Stimulated activated CD8-positive, alpha-beta memory T cell treated with anti-CD3 and anti-CD28 coated beads, Interleukin-7, amount 100 ng/mL, for 1 hour (primary cell): ENCODE measurements at places on chromosomes 3 and 15.

GRCh38 chr3:95474338-95474737 lies 1340.1 kb upstream of the EPHA6 start:
- no peak for DNase-seq

- no peak for DNase-seq
These were observed 714.1 kb downstream of the NAALADL2 start for GRCh38 chr3:175573226-175573625.

DNA sequence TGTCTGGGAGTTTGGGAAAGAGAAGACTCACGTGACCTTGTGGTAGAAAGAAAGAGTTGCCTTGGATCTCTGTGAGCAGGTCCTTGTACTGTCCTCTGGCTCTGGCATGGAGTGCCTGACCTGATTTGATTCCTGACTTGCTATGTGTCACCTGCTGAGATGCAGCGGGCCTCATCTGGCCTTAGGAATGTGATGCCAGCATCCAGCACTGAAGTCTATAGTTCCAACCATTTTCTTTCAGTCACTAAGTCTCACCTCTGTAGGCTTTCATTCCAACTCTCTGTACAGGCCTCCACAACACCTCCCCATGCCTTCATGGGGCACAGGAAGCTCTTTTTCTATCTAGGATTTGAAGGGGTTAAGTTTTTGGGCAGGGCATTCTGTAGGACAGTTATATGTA lies 12.1 kb upstream of the OXSR1 start:
- DNase-seq, result no peak

GRCh38 chr3:105458518-105459215 lies 92.0 kb downstream of the ALCAM start:
- DNase-seq, result no peak

- no peak for DNase-seq
These were observed 88.1 kb downstream of the MEX3B start for GRCh38 chr15:81957698-81958097.

- DNase-seq, result no peak
These were observed 15.9 kb downstream of the CD200R1 start for GRCh38 chr3:112958811-112959560.

DNA sequence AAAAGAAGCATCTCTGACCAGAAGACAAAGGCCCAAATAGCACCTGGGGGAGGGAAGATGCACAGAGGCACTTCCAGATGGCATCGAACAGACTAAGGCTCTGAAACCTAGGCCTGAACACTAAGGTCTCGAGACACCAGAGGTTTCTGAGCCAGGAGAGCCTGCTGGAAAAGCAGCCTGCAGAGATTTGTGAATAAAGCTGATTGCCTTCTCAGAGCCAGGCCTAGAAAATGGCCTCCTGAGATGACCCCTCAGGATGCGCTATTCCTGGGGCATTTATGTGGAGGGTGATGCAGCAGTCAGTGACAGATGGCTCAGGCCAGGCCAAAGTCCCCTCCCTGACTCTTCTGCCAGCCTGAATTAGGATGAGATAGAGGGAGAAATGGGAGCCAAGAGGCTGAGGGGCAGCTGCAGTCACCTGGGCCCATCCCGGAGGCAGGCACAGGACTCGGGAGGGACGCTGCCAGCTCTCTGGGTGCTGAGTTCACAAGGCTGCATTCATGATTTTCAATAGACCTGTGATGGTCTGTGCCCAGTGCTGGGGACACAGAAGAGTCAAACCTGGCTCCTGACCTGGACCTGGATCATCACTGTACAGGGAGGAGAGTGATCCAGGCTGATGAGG lies 6.9 kb downstream of the PRSS50 start:
- DNase-seq, result no peak

- no peak for DNase-seq
These were observed 252.7 kb downstream of the EPHA3 start for GRCh38 chr3:89360156-89360555.

GRCh38 chr15:95644100-95644875 lies 686.2 kb upstream of the NR2F2 start:
- DNase-seq, result no peak

GRCh38 chr15:63530235-63530634 lies 25.8 kb downstream of the USP3 start:
- no peak for DNase-seq

DNA sequence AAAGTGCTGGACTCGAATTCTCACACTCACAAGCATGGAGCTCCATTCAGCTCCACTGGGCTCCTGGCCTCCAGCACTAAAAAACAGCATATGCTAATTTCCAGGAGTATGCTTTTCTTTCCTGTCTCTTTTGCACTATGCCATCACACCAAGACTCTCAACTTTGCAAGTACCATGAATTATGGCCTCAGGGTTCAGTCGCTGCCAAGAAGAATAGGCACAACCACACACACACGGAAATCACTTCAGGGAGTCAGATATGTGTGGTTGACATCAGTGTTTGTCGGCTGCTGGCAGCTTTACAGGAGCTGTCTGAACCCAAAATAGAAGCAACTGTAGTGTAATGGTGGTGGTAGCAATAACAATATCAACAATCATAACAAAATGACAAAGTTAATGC lies 305.0 kb upstream of the SLCO3A1 start:
- DNase-seq, result no peak

DNA sequence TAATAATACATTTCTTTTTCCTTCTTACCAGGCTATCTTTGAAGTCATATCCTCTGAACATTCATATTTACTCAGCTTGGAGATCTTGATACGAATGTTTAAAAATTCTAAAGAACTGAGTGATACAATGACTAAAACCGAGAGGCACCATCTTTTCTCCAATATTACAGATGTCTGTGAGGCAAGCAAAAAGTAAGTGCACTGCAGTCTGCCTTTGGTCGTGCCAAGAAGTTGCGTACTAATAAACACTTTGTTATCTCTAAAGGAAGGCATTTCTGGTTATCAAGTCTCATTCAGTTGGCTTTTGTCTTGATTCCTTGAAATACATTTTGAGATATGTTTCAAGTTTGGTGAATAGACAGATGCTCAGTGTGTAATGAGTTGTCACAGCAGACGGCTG lies 31.6 kb downstream of the ARHGEF26 start:
- DNase-seq, result no peak

DNA sequence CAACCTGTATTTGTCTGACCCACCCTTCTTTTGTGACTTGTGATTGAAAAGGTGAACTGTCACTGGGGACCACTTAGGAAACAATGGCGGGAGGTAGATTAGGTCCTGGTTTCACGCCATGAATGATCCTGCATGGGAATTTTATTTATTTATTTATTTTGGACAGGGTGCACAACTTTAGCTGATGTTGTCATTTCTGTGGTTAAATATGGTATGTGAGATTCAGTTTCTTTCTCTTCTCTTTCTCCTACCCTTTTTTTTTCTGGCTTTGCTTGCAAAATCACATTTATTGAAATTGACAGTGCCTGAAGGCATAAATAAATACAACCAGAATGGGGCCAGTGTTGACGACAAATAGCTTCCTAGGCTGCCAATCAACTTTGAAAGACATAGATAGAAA lies 18.0 kb upstream of the HTR3E start:
- DNase-seq, result no peak

DNA sequence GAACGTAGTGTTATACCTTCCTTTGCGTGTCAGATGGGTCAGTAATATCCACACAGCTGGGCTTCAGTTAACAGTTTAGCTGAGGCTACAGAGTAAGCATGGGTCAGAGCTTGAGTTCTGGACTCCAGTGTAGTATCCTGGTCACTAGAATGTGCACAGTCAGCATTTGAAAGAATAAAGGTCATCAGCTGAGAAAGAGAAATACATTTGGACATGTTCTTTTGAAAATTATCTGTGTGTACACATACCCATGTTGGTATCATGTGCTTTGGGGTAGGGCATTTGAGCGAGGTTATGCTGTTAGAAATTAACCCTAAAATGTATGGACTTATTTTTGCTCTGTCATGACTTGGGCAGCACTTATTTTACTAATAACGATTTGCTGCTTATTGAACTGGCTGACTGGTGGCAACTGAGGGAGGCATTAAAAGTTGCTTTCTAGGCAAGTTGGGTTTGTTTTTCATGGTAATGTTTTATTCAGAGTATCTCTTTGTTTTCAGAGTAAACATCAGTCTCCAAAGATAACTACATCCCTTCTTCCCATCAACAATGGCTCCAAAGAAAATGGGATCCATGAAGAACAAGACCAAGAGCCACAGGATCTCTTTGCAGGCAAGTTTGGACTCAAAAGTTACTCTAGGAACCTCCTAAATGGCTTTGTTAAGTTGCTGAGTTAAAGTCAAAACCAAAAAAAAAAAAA lies 16.4 kb downstream of the SNX1 start:
- no peak for DNase-seq

GRCh38 chr15:65323071-65323511 lies 18.6 kb downstream of the RNU5B-1 start:
- no peak for DNase-seq

DNA sequence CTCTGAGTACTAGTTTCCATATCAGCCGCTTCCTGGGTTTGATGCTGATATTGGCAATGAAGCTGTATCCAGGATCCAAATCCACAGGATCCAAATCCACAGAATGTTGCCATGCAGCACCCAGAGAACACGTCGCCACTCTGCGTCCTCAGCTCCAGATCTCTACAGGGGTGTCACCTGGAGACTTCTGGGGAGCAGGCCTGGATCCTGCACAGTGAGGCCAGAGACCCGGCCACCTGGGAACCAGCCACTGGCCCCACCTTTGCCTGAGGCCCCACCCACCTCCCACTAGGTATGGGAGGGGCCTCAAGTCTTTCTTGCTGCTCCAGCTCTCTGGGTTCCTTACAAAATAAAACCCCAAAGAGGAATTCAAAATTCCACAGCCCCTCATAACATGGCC lies 123.9 kb downstream of the LRRK1 start:
- no peak for DNase-seq

- no peak for DNase-seq
These were observed 40.3 kb downstream of the CHL1 start for GRCh38 chr3:236881-237280.

GRCh38 chr3:37930495-37930894 lies 60.1 kb upstream of the VILL start:
- no peak for DNase-seq

DNA sequence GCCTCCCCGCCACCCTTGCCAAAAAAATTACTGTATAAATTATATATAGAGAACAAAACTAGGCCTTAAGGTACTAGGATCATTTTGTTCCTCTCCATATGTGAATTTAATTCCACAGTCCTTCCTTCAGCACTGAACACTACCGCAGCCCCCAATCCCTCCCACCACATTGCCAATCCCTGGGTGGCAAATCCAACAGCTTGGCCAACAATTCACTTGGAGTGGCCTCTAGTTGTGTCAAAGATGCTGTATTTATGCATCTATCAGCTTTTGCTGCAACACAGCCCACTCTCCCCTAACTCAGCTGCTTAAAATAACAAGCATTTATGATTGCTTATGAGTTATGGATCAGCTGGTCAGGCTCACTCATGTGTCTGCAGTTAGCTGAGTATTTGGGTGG lies 18.6 kb downstream of the GPD1L start:
- DNase-seq, result no peak

- no peak for DNase-seq
These were observed 581.3 kb downstream of the UNC13C start for GRCh38 chr15:54559405-54560069.

- no peak for DNase-seq
These were observed 111.0 kb upstream of the STRIT1 start for GRCh38 chr3:155404486-155404885.

DNA sequence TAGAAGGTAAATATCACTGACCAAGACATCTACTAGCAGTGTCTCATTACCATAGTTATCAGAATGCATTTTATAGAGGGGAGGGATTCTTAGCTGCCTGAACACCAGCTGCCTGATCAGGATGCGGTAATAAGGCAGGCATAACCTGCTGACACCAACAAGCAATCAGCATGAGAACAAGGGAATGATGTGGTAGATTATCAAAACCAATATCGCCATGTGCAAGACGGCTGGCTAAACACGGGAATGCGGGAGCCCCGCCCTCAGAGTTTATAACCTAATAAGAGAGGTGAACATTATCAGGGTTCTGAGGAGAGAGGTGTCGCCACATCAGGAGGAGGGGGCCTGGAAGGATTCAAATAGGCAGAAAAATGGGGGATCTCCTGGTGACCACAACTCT lies 20.5 kb downstream of the B4GALT4 start:
- DNase-seq, result no peak

- DNase-seq, result no peak
These were observed 184.6 kb upstream of the GPR149 start for GRCh38 chr3:154614601-154615000.

DNA sequence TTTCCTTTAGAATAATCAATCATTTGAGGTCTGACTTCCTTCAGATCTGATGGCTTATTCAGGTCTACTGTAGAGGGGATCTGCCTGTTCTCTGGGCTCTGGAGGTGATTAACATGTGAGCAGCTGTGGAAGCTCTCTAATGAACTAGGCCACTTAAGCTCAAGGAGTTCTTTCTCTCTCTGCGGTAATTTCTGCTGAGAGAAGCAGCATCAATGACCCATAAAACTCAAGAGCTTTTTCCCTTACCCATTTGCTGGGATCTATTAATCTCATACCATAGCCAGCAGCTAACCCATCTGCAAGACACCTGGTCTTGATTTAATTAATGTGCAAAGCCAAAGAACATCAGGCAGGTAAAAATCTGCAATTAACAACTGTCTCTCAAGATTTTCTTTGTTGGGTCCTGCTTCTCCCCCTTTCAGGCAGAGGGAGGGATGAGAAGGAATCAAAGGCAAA lies 73.2 kb upstream of the DLG1 start:
- no peak for DNase-seq

DNA sequence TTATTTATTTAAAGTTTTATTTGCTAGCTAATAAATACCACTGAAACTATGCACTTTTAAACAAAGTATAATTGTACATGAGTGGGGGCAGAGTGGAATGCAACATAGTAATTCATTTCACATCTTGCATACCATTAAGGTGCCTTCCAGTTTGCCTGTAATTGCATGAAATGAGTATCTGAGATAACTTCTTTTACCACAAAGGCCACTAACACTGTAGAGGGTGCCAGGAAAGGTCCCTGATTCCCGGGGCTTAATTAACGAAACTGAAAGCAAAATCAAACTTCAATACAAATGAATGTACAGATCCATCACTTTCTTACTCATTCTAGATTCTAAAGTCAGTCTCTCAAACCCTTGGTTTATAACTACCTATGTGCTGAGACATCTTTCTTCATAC lies 2.1 kb downstream of the CD47 start:
- DNase-seq, result no peak

DNA sequence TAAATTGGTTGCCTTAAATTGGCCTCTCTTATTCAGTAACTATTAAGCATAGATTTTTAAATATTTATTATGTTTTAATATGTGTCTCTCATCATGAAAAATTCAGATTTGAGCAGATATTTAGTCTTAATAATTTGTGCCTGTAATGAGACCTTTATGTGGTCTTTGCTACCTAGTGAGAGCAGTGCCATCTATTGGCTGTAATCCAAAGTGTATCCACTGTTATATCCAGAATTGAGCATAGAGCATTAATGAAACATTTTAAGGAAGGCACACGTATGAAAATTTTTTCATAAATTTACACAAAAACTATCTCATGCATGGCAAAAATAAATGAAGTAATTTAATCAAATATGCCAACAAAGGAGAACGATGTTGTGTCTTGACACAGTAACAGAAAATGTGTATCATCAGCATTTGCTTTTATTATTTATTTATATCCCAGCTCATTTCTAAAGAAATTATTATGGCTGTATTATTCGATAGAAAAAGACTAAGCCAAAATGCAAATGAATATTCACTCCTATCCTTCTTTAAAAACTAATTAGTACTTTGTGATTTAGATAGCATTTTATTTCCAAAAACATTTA lies 203.5 kb downstream of the RSRC1 start:
- DNase-seq, result no peak
